ENCODE measurements at places on chromosomes 1 and 21. TPM values are rescaled to one million over a fixed set of nuclear protein-coding genes. Genes with fewer than 3 reads are reported as not detected.
A peak's percentile ranks its signal among the peaks of the same experiment; 100 is the strongest.

DNA sequence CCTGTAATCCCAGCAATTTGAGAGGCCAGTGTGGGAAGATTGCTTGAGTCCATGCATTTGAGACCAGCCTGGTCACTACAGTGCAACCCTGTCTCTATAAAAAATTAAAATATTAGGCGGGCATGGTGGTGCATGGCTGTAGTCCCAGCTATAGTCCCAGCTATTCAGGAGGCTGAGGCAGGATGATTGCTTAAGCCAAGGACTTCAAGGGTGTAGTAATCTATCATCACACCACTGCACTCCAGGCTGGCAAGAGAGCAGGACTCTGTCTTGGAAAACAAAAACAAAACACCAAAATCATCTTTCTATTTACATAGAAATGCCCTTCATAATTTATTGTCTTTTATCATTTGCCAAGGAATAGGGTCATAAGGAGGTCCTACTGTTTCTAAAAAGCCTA, 1274.1 kb upstream of the NCAM2 start:
- no peak for DNase-seq

DNA sequence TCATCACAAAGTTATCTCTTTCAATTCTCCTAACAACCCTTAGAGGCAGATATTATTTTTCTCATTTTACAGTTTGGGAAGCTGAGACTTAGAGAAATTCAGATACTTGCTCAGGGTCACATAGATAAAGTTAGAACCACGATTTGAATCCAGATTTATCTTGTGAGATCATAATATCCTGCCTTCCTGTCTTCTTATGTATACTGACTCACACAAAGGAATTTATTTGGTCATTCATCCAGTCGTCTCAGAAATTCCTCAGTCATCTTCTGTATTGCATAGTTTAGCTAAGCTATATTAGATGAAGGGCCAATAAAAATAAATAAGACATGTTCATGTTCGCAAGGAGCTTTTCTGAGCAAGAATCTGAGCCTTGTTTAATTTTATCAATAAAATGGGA, 35.8 kb upstream of the RUNX1 start:
- DNase-seq: no peak

The EFNA1 gene
- 10.9 TPM for total RNA-seq

- DNase-seq: no peak
Observed at GRCh38 chr1:178165196-178165595, 71.3 kb downstream of the RASAL2 start.

The FAM78B gene
- total RNA-seq: 0.13 TPM

DNA sequence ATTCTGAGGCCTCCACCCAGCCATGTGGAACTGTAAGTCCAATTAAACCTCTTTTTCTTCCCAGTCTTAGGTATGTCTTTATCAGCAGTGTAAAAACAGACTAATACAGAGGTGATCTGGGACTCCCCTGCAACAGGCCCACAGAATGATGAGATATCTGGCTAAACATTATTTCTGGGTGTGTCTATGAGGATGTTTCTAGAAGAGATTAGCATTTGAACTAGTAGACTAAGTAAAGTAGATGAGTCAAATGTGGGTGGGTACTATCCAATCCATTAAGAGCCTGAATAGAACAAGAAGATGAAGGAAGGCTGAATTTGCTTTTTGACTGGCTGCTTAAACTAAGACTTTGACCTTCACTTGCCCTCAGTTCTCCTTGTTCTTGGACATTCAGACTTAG, 396.5 kb upstream of the LRRC7 start:
- DNase-seq: no peak

DNA sequence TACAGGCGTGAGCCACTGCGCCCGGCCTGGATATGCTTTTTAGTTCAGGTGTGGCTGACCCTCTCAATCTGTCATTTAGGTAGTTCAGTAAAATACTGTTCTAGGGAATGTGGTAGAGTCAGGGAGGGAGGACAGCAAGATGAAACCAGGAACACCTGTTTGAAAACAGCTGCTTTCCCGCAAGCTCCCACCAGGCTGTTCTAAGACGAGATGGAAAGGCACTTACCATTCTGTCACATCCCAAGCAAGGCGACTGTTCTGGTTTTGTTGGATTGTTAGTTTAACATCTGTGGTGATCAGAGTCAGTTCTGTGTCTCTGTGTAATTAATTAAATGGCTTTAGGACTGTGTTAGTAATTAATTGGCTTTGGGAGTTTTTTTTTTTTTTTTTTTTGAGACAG, 2.9 kb downstream of the CHAF1B start:
- DNase-seq: no peak

DNA sequence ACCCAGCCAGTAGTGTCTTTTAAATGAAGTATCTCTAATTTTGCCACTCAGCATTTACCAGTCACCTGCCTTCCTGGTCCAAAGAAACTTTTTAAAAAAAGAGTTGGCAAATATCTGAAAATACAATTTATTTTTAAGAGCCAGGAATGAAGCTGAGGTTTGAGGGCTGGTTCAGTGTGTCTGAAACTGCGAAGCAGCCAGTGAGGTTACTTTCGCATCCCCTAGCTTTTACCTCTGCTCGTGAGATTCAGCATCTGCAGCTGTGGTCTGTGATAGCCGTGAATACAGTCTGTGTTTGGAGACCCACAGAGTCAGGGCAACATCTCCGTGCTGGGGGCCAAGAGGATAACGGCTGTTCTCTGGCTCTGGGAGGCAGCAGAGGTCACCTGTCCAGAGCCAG, 21.3 kb upstream of the KCNAB2 start:
- no peak for DNase-seq

- no peak for DNase-seq
Observed at GRCh38 chr1:24850328-24850920, 79.7 kb downstream of the RUNX3 start.

The FPGT gene
- total RNA-seq: 16.4 TPM

DNA sequence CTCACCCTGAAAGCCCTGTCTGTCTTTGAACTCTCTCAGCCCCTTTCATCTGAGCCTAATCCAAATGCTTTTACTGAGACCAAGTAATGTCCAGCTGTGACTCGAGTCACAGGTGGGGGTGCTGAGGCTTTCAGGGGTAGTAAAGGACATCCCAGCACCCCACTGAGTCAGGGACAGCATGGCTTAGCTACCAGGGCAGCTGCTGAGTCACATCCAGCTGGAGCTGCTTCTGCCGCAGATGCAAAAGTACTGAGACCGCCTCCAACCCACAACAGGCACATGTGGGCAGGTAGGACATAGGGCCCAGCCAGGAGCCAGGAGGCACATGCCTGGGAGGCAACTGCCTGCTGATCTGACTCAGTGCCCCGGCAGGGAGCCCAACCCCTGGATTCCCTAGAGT, 6.7 kb upstream of the VSIG8 start:
- DNase-seq: no peak

DNA sequence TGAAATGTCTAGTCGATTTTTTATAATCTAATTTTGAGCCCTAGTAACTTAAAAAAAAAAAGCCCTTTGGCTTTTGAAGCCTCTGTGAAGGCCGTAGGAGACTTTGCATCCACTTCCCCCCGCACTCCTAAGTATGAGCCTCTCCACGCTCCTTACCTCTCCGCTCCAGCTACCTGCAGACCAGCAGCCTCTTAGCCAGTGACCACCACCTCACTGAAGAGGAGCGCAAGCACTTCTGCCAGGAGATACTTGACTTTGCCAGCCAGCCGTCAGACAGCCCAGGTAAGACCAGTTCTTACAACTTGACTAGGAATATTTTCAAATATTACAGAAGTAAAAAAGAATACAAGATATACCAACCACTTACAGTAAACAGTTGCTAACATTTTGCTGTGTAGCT, 27.4 kb upstream of the PWP2 start:
- DNase-seq: peak; percentile 43

The SPATA46 gene
- not detected for total RNA-seq
